ENCODE measurements at places on chromosomes 2 and 18. TPM values are rescaled to one million over a fixed set of nuclear protein-coding genes. Genes with fewer than 3 reads are reported as not detected.

DNA sequence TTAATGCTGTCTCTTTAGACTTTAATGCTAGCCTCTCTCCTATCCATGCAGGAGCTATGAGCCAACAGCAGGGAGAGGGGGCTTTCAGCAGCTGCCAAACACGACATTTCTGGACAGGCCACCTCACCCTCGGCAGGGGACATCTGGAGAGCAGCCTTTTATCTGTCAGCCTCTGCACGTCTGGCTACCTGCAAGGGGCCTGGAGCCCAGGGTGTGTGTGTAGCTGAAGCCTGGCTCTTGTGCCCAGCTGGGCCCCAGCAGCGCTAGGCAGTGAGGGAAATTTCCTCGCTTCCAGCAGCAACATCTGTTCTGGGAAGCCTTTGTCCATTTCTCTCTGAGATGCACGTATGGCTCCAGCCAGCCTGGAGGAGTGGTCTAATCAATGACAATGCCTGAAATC is 728.7 kb upstream of the ID2 start:
- H3K36me3 ChIP-seq, result no peaks in the 10 kb centered on the region
- no peaks in the 10 kb centered on the region for H3K27me3 ChIP-seq
- H3K27ac ChIP-seq, result no peak overlapping the region
- DNase-seq, result no peak
- no peaks in the 10 kb centered on the region for H3K4me1 ChIP-seq

RTP5 gene
- not detected for total RNA-seq

MARS2 gene
- total RNA-seq, result 22.6 TPM

ARHGAP28 gene
- total RNA-seq, result not detected

Data from Karpas-422 (cell line).